Stimulated activated CD8-positive, alpha-beta memory T cell treated with anti-CD3 and anti-CD28 coated beads, Interleukin-12 subunit alpha, Interleukin-12 subunit beta, amount 100 ng/mL, for 4 hours (primary cell): ENCODE measurements at places on chromosomes 7 and 10.

DNA sequence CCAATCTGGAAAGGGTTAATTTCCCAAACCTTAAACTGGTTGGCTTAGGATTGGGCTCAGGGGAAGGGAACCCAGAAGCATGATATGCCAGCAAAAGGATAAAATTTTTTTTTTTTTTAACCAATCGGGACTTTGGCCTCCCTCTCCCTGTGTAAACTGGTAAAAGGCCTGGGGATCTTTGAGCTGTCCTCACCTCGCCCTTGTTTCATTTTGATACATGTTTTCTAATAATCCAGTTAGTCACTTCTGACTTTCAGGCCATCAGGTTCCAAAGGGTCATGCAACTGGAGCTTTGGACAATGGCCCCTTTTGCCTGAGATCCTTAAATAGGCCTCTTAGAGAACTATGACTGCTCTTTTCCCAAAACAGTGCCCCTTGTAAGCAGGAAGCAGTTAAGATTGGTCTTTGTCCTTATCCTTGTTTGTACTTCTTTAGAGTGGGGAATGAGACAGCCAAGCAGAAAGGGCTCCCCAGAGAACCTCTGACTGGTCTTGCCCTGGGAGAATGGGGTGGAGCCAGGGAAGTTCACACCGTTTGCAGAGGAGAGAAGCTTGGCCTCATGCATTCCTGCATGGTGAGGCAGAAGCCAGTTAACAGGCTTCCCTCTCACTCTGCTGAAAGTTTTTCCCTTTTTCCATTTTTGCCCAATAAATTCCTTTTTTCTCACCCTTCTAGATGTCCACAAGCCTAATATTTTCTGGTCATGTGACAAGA lies 424.2 kb upstream of the CNTNAP2 start:
- no peak for DNase-seq

- DNase-seq, result no peak
These were observed 517.5 kb downstream of the DNAJB6 start for GRCh38 chr7:157854066-157854891.

DNA sequence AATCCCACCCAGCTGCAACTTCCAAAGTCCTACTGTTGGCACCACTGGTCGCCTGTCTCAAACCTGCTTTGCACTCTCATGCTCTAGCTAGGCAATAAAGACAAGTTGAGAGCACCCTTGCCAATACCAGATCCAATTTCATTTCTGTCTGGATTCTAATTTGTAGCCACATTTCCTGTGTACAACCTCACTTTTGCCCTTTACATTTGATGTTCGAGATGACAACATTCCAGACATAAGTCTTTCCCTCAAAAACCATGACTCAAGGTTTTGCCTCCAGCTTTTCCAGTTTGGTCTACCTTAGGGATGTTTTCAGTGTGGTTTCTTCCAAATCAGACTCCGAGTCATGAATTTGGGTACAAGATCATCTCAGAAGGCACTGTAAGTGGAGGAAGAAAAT lies 309.0 kb downstream of the GPAM start:
- no peak for DNase-seq

GRCh38 chr10:13920465-13920864 lies 333.7 kb downstream of the PRPF18 start:
- no peak for DNase-seq

DNA sequence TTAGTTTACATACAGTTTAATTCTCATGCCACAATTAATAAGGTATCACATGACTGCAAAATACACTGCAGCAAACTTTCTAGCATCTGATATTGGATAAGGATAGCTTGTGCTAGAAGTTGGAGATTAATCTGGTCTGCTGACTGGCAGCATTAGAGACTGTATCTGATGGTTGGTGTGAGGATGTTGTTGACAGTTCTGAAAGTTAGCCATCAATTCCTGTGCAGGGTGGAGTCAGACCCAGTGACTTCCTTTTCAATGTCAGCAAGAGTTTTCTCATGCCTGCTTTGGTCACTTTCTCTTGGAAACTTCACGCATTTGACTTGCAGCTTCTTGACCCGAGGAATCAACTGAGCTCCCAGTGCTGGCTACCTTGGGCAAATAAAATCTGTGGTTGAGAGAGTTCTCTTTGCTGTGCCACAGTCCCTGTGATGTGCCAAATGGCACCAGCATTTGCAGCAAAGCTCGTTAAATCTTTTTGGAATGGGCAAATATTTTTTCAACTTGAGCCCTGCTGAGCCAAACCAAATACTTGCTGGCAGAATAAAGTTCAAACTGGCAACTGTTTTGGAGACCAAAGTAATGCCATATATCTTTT lies 233.0 kb downstream of the TRIL start:
- no peak for DNase-seq

- DNase-seq, result no peak
These were observed 901.9 kb downstream of the LRMDA start for GRCh38 chr10:76333326-76333725.

DNA sequence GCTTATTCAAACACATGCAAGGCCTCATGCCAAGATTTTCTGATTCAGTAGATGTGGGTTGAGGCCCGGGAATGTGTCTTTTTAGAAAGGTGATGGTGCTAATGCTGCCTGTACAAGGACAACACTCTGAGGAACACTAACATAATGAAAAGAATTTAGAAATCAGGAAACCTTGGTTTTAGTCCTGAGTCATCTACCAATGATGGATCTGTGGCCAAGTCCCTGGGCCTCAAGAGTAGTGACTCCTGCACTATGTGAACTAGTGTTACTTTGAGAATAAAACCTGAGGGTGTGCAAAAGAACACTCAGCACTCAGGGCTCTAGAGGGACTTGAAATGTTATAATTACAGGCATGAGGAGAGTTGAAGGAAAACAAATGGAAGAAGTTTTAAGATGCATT lies 741.7 kb upstream of the GALNT17 start:
- DNase-seq, result no peak

DNA sequence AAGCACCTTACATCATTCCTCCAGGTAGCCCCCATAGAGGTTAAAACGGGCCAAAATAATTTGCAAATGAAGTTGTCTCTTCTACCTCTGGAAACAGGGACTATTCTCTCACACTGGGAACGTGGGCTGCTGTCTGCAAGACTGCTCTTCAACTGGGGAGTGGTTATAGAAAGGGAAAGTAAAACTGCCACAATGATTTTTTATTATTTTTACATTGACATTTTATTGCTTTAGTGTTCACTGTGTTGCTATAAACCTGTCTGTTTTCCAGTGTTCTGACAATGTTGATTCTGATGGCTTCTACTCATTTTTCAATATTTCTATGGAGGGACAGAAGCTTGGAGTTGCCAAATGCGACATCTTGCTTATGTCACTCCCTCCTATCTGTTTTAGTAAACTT lies 115.1 kb upstream of the ANTXRL start:
- no peak for DNase-seq

GRCh38 chr7:78435355-78435754 lies 636.8 kb downstream of the PHTF2 start:
- no peak for DNase-seq

- DNase-seq, result no peak
These were observed 37.2 kb downstream of the MKLN1 start for GRCh38 chr7:131364767-131365344.
